ENCODE measurements at places on chromosomes 12 and 14. TPM values are rescaled to one million over a fixed set of nuclear protein-coding genes. Genes with fewer than 3 reads are reported as not detected.

Gene CMA1
- total RNA-seq, result 2.1 TPM

- DNase-seq, result no peak
Measured at GRCh38 chr12:47377414-47378221, 297.9 kb upstream of the AMIGO2 start.

GRCh38 chr12:128549601-128550218 lies 274.0 kb downstream of the SLC15A4 start:
- no peak for DNase-seq

DNA sequence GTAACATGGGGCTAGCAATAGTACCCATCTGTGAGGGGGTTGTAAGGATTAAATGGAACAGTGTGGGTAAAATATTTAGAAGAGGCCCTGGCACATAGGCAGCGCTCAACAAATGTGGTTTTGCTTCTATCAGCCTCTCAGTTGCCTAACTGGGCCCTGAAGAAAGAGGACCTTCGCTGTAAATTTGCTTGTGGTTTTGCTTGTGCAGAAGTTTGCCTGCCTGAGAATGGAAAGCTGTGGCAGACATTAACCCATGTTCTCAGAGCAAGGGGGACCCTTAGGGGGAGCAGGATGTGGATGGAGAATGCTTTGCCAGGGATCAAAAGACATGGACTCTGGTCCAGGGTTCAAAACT lies 160.1 kb downstream of the BRMS1L start:
- no peak for DNase-seq

DNA sequence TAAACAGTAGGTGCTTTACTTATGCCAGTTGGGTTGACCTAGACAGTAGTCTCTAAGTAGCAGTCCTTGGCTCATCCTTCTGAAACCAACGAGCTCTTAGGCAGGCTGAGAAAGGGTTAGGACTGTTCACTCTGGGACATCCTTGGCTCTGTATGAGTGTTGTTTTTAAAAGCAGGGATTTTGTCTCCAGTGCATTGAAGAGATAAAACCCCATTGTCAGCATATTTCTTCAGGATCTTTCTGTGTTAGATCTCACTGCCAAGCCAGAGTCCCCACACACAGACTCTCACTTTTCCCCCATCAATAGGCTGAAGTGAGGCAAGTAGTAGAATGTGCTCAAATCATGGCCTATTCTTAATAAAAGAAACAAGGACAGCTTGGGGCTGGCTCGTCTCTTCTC lies 123.4 kb upstream of the HIF1A start:
- no peak for DNase-seq
